Fibroblast of skin of right quadriceps (primary cell): ENCODE measurements at places on chromosomes 4 and X.

DNA sequence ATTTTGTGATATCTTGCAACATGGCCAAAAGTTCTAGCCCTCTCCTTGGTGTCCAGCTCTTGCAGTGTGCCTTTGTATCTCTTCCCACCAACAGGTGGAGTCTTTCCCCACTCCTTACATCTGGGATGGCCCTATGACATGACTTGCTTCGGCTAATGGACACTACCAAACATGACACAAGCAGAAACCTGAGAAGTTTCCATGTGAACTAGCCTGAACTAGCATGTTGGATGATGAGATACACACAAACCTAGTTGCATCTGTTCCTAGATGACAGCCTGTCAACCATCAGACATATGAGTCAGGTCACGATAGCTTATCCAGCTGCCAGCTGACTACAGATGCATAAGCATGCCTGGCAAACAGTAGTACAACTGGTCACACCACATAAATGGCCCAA, 207.5 kb upstream of the FTHL17 start:
- DNase-seq, result peak; percentile 19

DNA sequence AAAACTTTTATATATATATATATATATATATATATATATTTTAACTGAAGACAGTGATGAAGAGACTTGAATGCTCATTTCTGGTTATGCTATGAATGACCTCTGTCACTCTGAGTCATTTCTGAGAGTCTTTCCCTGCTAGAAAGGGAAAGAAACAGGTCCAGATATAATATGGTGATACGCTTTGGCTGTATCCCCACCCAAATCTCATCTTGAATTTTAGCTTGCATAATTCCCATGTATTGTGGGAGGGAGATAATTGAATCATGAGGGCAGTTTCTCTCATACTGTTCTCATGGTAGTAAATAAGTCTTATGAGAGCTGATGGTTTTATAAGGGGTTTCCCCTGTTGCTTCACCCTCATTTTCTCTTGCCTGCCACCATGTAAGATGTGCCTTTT, 254.1 kb upstream of the IGFBP7 start:
- DNase-seq, result no peak

GRCh38 chrX:14015941-14016340, 13.8 kb downstream of the GEMIN8 start:
- DNase-seq, result peak; percentile 53

DNA sequence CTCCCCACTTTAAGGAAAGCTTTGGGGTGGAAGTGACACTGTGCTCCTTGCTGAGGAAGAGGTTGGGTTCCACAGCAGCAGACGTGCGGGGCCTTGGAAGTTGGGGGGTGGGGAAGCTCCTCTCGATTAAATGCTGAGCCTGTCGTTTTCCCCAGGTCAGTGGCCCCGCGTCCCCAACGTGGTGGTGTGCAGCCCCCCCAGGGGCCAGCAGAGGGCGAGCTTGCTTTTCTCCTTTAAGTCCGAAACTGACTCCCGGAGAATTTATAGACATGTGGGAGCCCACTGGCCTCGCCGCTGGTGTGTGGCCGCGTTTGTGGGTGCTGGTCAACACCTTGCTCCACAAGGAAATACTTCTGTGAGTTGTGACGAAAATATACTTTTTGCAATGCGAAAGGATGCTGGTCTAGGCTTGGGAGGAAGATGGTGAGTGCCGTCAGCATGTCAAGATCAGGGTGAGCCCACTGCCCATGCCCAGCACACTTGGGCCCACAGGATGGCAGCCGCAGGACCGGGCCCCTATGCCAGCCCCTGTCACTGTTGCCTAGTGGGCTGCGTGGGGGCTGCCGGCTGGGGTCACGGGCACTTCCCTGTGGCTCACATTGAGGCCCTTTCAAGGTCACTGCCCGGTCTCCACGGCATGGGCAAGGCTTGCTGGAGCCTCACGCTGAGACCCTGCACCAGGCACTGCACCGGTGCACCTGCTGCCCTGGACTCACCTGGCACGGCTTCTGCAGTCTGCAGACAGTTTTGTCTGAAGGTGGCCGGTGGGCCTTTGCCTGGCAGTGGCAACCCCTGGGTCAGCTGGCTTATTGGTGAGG, 9.4 kb downstream of the UVSSA start:
- peak; percentile 39 for DNase-seq

DNA sequence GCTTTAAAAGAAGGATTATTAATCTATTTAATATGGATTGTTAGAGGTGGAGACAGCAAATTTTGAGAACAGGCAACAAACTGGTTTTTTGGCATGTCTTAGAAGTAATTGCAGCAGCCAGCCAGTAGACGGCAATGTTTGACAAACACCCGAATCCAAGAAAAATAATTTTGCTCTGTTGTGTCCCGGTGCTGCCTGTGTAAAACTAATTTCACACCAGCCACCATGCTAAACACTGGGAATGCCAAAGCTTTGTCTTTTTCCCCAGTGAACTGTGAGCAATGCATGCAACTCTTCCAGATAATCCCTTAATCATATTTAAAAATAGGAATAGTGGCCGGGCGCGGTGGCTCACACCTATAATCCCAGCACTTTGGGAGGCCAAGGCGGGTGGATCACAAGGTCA, 25.9 kb downstream of the SMIM31 start:
- DNase-seq, result peak; percentile 32

DNA sequence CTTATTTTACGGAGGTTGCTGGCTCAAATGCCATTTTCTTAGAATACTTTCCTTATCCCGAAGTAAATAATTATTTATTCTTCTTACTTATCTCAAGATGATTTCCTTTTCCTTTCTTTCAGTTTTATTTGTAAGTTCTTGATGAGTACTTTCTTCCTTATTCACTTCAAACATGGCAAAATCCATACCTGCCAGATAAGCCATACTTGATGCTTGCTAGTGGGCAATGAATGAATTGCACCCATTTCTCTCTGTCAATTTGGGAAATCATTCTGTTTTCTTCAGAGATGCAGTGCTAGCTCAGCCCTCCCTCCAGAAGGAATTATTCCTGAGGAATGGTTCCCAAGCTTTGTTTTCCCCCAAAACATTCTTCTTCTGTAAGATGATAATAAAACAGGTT, 598.3 kb downstream of the SPRY1 start:
- DNase-seq, result no peak

GRCh38 chr4:336099-336892, 1.3 kb upstream of the ZNF141 start:
- DNase-seq, result no peak

GRCh38 chrX:11753668-11754067, 4.4 kb upstream of the MSL3 start:
- no peak for DNase-seq

DNA sequence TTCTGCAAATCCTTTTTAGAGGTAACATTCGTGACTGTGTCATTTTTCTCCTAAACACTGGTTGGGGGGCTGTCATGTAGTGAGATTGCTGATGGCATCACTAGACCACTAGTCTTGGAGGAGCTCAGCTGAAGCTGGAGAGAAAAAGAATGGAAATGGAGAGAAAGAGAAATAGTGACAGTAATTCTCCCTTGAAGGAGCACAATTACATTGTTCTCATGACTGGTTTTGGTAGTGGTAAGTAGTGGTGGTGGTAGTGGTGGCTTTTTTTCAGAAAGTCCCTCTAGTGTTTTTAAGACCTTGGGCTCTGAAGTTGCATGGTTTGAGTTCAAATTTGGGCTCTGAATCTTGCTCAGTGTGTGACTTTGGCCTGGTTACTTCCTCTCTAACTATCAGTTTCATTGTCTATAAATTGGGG, 99.8 kb downstream of the LARP7 start:
- DNase-seq, result no peak

DNA sequence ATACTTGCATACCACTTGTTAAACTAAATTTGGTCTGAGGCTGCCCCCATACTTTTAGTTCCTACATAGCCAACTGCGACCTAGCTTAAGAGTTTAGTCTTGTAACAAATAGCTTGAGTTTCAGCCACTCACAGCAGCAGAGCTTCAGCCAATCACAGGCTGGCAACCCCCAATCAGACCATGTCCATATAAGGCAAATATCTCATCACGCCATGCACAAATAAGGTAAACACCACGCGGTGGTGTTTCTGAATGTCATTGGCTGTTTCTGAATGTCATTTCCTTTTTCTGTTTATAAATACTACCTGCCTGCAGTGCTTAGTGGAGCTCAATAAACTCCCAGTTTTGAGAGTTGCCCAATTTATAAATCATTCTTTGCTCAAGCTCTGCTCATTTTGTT, 143.1 kb upstream of the MAD2L1 start:
- no peak for DNase-seq

DNA sequence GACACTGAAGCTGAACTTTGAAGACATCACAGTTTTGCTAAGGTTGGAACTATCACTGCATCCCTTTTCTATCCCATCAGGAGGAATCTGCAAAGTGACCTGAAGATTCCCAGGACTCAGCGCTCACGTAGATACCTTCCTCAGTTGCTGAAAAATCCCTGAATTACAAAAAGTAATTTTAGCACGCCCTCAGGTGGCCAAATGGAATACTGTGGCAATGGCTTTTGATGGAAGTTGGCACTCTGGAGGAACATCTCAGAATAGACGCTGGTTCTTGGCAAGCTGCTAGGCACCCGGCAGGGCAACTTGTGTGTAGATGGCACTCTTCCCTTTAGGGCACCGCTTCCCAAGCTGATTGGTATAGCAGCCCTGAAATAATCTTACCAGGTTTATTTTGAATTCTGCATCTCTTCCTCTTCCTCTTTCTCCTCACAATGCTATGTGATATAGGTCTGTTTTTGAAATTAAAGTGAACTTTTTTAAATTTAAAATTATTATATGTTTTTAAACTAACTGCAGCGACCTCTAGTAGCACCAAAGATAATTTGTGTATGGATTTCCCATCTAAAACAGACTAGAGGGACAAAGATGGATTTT, 16.3 kb upstream of the ESX1 start:
- DNase-seq, result peak; percentile 18
